Stimulated activated naive CD4-positive, alpha-beta T cell (primary cell): ENCODE measurements at places on chromosomes 4 and X.
A peak's percentile ranks its signal among the peaks of the same experiment; 100 is the strongest.

DNA sequence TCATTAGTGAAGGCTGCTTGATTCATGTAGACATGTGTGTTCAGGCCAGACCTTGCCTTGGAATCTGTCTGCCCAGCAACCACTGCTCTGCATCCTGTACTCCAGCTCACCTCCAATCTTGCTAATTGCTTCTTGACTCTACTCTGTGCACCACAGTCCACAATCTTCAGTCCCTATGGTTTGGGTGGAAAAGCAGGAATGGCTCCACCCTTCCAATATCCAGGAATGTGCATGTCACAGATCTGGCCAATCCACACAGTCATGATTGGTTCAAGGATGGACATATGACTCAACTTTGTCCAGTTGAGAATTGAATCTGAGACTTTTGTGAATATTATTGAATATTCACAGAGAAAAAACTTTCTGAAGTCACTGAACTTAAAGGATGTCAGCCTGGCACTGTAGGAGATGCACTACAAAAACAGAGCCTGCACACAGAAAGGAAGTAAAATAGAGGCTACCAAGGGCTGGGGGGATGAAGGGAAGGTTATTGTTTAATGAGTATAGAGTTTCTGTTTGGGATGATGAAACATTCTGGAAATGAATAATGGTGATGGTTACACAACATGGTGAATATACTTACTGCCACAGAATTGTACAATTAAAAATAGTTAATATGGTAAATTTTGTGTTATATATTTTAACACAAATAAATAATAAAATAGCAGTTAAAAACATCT is 161.3 kb upstream of the USP38 start:
- DNase-seq = no peak

GRCh38 chr4:112279025-112279881 is 6.5 kb downstream of the TIFA start:
- no peak for DNase-seq

DNA sequence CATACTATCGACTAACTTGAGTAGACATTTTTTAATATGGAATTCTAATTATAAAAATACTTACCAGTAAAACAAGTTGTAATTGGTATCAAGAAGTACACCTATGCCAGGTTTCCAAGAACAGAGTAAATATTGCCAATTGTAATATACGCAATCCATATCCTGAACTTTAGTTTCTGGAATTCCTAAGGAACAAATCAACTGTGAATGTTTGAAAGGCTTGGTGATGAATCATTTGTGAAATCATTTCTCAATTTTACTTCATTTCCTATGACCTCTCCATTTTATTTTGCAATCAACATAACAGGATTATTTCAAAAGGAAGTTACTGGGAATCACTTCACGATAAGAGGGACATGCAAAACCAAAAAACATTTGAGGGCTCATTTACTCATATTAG is 3.7 kb downstream of the IL13RA2 start:
- no peak for DNase-seq

- peak; percentile 29 for DNase-seq
Observed at GRCh38 chr4:7843831-7844593, 95.6 kb downstream of the AFAP1 start.

DNA sequence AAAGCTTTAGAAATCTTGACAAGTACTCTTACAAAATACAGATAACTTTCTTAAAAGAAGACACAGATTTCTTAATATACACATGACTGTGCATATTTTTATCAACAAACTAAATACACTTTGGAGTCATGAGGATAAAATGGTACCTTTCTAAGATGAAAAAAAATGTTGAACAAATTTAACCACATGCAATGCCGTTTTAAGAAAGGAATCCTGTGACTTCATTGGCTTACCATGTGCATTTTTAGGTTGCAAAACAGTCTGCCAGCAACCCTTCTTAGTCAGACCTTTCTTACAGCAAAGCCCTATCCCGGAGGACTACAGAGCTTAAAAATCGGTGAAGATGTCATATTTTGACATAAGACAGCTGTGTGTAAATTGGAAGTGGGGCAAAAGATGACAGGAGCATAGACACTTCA is 51.7 kb downstream of the GASK1B start:
- no peak for DNase-seq

GRCh38 chr4:172985552-172985951 is 183.1 kb upstream of the GALNT7 start:
- DNase-seq = no peak

GRCh38 chrX:41352329-41352838 is 18.4 kb downstream of the DDX3X start:
- DNase-seq = no peak

GRCh38 chr4:12562021-12562420 is 922.1 kb downstream of the RAB28 start:
- no peak for DNase-seq

DNA sequence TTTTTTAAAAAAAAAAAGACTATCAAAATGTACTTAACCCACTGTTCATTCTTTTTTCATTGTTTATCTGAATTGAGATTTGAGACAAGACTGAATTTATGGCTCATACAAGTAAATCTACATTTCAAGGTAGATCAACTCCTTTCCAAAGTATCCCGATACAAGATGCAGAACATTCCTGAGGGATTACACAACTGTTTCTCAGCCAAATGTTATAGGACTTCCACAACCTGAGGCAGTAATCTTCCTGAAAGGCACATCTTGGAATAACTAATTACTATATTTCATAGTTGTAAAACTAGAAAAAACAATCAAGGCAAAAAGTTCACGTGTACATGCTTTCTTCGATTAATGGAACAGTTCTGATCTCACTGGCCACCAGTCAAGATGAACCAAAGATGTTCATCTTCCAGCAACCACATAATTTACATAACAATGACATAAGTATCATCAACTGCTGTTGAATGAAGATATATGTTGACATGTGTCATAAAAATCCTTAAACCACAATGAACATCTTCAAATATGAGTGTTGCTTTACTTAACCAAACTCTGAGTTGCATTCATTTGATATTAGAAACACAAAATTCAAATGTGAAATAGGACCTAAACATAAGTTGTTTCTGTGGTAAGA is 225.2 kb upstream of the DKK2 start:
- no peak for DNase-seq

DNA sequence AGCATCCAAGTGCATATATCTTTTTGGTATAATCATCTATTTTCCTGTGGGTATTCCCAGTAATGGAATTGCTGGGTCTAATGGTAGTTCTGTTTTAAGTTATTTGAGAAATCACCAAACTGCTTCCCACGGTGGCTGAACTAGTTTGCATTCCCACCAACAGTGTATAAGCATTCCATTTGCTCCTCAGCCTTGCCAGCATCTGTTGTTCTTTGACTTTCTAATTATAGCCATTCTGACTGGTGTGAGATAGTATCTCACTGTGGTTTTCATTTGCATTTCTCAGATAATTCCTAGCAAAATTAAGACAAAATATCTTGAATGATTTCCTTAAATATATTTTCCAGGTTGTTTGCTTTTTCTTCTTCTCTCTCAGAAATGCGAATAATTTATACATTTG is 341.1 kb downstream of the GBA3 start:
- no peak for DNase-seq

DNA sequence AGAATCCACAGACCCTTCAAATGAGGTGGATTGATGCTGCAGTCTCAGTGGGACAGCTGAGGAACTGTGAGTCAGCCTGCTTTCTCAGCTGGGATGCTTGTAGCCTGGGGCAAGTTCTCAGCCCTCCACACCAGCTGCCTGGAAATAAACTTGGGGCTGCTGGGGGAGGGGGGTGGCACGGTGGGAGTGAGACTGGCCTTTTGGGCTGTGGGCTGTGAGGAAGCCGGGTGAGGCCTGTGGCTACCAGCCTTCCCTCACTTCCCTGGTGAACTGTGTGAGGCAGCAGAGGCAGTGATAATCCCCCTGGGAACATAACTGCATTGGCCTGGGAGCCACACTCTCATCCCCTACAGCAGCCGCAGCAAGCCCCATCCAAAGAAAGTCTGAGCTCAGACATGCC is 114.5 kb upstream of the GUCY1A1 start:
- no peak for DNase-seq

GRCh38 chrX:122868631-122869030 is 315.4 kb upstream of the GRIA3 start:
- DNase-seq = no peak

DNA sequence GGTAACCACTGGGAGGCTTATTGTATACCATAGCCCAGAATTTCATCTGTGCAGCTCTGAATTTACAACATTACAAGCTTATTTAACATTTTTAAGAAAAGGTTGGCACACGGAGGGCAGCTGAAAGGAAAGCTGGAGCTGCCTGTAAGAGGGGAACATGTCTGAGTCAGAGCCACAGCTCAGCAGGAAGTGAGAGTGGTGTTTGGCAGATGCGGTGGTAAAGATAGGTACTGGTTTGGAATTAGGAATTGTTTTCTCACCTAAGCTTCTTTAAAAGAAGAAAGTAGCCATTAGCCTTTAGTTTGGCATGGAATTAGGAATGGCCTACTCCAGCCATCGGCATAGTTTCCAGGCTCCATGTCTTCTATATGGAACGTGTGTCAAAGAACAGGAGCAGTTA is 172.5 kb upstream of the ANXA3 start:
- no peak for DNase-seq

DNA sequence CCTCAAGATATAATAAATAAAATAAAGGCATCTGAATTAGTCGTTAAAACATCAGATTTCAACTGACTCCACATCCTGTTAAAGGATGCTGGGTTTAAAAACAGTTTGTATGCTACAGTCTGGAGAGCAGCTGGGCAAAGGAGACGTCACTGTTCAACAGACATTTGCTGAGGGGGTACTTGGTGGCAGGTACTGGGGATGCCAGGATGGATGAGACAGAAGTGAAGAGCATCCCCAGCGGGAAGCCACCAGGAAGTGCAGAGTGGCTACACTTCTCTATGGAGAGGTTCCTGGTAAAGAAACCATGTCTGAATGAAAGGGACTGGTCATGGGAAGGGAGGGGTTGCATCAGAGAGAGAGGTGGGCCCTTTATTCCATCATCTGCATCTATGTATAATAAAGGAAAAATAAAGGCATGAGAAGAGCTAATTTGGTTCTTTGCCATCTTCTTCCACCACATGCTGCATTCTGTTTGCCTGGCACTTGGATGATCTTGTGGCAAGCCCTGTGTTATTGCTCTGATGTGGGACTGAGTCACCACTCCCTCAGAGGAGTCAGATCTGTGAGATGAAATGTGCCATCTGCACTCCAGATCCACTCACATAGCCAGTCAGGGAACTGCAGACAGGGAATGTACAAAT is 145.0 kb downstream of the SOWAHB start:
- no peak for DNase-seq

DNA sequence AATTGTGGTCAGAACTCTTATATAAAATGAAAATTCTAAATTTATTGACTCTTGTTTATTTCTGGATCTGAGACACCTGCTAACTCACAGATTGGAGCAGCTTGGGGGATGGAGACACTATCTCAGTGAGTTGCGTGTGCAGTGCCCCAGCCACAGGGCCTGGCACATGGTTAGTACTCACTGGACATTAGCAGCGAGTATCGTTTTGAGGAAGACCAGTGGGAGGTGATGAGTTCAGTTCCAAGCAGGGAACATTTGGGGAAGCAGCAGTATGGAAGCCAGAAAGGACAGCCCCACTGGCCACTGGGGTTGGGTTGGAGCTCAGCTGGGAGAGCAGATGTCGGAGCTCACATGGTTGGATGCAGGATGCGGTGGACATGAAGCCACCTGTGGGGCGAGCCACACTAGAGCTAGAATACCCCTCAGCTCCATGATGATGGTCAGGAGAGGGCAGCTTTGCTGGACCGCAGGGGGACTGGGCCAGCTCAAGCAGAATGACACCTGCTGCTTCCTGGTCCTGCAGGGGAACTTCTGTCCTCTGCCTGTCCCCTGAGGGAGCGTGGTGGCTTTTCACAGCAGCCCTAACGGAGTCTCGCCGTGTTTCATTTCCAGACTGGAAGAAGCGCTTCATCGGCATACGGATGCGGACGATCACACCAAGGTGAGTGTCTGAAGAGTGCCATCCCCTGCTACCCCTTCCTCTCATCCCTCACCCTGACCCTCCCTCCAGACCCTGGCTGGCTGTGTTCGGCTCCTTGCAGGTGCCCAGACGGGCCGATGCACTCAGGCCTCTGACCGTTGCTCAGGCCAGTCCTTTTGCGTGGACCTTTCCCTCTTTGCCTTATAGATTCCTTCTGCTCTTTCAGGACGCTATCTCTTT is 32.5 kb downstream of the HTRA3 start:
- DNase-seq = no peak

DNA sequence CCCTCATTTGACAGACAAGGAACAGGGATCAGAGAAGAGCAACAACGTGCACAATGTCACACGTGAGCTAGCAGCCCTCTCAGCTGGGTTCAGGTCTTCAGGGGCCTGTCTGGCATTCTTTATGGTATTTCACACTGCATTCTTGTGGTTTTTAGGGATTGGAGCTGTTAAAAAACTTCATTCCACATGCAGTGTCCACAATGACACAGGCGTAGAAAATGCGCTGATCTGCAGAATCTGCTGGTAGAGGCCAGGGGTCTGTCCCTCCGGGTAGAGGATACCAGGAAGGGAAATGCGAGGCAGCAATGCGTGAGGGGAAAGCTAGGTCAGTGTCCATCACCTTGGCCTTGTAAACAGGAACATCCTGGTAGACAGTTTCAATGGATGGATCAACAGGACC is 36.6 kb downstream of the MAP7D3 start:
- DNase-seq = no peak

DNA sequence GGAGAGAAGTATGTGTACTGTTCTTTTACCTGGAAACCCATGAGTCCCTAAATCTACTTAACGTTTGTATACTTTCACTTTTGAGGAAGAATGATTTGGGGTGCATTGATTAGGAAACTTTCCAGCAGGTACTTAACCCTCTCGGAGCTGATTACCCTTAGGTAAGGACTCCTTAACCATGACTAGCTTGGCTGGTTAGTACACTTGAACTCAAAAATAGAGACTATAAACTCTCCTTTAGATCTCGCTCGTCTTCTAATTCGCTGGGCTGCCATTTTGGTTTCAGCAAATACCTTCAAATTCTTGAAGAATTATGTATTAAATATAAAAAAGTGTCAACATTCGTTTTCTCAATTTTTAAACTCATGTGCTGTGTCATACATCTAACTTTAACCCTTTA is 2.0 kb downstream of the USP9X start:
- no peak for DNase-seq

DNA sequence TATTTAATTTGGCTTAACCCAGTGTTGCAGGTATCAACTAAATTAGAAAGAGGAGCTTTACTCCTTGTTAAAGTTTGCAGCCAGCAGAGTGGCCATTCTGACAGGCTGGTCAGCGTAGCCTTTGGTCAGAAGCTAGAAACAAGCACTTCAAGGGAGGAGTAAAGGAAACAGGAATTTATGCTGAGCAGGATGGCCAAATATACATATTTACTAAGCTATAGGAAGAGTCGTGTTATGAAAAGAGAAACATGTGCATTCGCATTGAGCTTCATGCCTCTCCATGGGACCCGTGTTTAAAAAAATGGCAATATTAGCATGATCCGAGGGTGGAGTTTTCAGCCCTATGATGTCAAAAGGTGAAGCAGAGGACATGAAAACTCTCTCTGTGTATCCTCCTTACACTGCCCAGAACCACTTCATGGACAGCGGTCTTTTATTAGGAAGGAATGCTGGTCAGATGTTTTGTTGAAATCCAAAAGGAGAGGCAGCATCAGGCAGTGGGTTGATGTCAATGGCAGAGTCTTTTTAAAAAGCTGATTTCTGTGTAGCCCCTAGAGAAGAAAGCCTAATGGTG is 71.8 kb upstream of the MAPK10 start:
- no peak for DNase-seq
